AG09309 (cell line): ENCODE measurements at places on chromosomes 3 and 15.

GRCh38 chr15:85443593-85444087 is 63.2 kb downstream of the AKAP13 start:
- no peak for DNase-seq

GRCh38 chr3:111284503-111285183 is 213.0 kb downstream of the NECTIN3 start:
- DNase-seq, result no peak

DNA sequence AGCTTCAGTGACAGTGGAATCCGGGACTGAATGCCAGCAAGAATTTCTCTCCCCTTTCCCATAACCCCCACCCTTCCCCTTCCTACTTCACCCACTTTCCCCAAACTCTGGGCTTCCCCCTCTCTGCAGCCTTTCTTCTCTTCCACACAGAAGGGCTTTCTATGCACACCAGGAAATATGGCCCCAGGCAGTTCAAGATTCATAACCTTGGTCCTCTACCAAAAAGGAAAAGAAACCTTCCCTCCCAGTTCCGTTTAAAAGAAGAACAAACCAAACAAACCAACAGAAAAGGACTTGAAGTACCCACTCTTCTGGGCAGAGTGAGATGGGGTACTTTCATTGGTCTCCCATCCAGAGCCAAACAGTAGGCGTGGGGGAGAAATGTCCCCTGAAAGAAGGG is 68.8 kb upstream of the ABHD2 start:
- no peak for DNase-seq

- no peak for DNase-seq
Measured at GRCh38 chr15:41594801-41595746, 36.1 kb downstream of the TYRO3 start.

DNA sequence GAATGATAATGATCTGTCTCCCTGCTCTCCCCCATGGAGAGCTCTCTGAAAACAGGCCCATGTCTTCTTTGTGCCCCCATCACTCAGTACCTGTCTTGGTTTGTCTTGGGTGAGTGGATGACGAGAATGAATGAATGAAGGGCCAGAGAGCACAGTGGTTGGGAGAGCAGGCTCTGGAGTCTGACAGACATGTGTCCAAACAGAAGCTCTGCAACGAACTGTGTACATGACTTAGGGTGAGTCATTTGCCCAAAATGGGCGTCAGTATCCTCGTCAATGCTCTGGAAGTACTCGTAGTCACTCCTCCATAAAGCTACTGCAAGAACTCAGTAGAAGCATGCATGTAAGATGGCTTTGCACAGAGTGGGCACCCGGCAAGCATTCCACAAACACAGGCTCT is 170.2 kb upstream of the TLE3 start:
- DNase-seq, result no peak

- DNase-seq, result no peak
Measured at GRCh38 chr3:176794406-176794805, 402.9 kb downstream of the TBL1XR1 start.

DNA sequence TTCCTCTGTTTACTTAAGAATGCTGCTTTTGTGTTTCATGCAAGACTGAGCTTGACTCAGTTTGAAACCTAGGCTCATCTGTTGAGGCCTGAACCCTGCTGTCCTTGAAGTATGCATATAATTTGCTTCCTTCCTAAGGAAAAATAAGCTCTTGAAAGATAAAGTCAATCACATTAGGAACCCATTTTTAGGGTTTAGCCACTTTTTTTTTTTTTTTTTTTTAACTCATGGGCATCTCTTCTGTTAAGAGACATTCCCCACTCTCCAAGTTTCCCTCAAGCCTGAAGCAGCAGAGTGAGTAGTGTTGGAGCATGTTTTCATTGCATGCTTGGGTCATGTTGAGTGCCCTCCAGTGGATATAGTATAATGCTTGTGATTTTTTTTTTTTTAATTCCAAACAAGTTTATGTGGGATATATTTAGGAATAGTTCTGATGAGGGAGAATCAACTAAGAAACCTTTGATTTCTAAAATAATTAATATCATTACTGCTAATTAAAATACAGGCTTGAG is 3.6 kb downstream of the CTNNB1 start:
- DNase-seq, result no peak

DNA sequence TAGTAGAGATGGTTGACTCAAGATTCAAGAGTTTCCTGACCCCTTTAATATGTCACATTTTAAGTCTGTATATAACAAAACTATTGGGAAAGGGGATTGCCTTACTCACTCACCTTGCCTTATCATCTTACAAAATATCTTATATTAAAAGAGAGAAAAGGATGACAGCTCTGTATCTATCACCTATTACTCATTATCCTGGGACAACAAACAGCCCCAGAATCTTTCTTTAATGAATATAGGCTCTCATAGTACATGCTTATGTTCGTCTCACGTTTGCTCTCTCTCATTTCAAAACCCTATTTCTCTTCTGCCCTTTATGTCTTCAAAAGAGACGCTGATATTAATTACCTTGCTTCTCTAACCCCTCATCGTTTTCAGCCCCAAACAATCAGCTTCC is 1023.4 kb upstream of the CFAP20DC start:
- DNase-seq, result no peak

DNA sequence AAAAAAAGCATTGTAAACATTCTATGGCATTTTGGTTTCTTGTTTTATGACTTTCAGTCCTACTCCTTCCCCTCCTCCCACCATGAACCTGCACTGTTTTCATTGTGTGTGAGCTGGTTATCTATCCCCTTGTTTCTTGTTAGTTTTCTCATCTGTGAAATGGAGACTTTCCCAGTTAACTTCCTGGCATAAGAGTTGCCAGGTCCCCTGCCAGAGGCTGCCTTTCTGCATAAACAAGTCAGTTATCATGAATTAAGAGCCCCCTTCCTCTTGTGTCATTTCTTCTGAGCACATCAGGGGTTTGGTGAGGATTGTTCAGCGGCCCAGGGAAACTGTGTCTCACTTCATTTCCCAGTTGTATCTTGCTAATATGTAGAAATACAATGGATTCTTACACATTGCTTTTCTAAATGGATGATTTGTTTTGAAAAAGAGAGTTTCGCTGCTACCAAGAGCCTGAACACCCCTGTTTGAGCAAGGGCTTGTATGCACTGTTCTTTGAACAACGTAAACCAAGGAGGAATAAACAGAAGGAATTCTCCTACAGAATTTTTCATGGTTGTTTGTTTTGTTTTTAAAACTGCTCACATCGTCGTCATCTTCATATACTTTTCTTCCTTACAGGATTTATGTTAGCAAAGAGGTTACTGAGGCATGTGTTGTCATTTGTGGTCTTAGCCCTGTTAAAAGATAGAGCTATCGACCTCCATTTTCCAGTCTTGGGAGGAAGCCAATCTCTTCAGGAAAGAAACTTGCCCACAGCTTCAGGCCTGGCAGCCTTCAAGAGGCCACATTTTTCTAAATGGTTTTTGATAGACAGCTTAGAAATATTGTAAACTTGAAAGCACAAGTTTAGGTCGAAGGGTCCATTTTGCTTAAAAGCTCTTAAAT is 144.6 kb upstream of the IL12A start:
- DNase-seq, result no peak

- DNase-seq, result no peak
Measured at GRCh38 chr3:189202106-189202505, 30.3 kb downstream of the TPRG1 start.

GRCh38 chr3:178352326-178353005 is 183.8 kb upstream of the KCNMB2 start:
- DNase-seq, result peak; percentile 67

DNA sequence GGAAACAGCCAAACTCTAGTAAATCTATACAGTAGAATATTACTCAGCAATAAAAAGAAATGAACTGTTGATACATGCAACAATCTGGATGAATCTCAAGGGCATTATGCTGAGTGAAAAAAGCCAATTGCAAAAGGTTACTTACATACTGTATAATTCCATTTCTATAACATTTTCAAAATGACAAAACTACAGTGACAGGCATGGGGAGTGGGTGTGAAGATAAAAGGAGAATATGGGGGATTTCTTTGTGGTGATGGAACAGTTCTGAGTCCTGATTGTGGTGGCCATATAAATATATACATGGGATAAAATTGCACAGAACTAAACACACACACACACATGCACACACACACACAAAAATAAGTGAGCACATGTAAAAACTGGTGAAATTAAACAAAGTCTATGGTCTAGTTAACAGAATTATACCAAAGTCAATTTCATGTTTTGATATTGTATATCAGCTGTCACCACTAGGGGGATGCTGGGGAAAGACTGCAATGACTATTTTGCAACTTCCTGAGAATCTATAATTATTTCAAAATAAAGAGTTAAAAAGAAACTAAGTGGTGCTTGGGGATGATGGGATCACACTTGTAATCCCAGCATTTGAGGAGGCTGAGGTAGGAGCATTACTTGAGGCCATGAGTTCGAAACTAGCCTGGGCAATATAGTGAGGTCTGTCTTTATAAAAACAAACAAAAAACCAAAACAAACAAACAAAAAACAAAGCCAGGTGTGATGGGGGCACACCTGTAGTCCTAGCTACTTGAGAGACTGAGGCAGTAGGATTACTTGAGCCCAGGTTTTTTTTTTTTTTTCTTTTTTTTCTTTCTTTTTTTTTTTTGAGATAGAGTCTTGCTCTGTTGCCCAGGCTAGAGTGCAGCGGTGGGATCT is 66.0 kb downstream of the SPTSSB start:
- DNase-seq, result no peak

GRCh38 chr15:55707518-55707917 is 35.4 kb downstream of the PRTG start:
- DNase-seq, result no peak

GRCh38 chr3:123635717-123636116 is 50.9 kb upstream of the HACD2 start:
- no peak for DNase-seq

GRCh38 chr15:96089405-96090058 is 241.0 kb upstream of the NR2F2 start:
- no peak for DNase-seq

DNA sequence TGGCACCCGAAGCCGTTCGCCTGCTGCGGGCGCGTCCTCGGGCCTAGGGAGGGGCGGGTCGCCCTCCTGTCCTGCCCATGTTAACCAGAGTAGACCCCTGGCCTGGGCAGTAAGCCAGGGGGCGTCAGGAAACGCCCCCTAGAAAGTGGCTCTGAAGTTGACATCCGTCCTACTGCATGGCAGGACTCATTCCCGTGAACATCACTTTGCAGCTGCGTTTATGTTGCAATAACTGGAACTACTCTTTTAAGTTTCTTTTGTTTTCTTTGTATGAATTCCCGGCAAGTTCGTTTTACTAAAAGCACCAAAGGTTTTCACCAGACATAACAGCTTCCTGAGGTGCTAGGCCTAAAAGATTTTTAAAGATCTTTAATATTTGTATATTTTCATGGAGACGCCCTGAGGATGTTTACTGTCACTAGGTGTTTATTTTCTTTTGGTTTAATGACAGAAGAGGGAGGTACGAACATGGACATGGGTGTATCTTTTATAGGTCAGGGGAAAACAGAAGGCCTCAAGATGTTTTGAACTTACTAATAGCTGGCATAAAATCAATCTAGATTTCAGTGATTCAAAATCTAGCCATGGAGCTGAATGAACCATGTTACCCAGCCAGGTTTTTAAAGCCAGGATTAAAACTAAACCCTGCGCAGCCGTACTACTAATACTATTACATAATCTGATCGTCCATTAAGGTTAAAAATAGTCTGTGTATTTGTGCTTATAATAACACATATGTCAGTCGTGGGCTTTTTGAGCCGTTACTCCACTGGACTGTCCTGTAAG is 1.0 kb downstream of the C15orf61 start:
- no peak for DNase-seq

DNA sequence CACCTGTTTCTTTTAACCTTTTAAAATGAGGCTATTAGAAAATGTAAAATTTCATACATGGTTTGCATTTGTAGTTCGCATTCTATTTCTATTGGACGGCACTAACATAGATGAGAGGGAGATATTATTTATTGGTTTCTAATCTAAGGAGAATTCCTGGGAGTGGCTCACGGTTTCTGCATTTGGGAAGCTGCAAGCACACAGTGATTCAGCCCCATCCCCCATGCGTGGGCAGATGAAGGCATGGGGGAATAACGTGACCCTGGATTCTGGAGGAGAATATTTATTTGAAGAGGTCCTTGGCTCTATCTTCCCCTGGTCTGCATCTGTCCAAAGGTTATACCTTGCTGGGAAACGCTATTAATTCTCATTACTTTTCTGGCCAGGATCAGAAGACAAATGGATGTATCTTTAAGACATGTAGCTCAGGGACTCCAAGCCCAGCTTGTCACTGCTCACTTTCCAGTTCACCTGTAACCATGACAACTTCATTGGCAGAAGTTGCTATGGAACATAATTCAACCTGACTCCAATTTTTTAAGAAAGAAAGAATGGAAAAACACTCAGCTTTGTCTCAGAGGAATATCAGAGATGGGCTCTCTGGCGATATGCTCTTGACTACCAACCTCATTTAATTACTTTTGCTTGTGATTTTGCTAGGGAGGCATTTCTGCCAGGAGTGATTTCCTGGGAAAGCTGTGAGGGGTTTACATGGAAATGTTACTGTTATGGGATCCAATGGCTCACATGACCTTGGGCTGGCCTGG is 27.2 kb upstream of the POMGNT2 start:
- no peak for DNase-seq

- no peak for DNase-seq
Measured at GRCh38 chr3:129625072-129625874, 18.8 kb upstream of the PLXND1 start.

DNA sequence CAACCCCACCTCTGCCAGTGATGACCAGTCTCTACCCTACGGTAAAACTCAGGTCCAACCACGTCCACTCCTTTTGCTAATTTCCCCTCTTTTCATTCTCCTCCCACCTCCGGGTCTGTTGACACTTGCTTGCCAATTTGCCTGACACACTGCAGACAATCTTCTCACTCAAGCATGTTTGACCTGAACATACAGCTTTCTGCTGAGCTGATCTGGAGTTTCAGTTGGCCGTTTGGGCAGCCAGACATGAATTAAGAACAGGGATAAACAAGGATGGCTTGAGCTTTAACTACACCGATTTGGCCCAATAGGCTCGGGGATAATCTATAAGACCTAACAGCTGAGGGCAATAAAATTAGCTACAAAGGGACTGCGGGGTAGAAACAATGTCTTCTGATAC is 758.6 kb upstream of the CFAP20DC start:
- DNase-seq, result no peak
